ENCODE measurements at places on chromosomes 1 and 21. TPM values are rescaled to one million over a fixed set of nuclear protein-coding genes. Genes with fewer than 3 reads are reported as not detected.

The TMCO2 gene
- total RNA-seq: not detected

The NCAM2 gene
- not detected for total RNA-seq

The HLX gene
- not detected for total RNA-seq

DNA sequence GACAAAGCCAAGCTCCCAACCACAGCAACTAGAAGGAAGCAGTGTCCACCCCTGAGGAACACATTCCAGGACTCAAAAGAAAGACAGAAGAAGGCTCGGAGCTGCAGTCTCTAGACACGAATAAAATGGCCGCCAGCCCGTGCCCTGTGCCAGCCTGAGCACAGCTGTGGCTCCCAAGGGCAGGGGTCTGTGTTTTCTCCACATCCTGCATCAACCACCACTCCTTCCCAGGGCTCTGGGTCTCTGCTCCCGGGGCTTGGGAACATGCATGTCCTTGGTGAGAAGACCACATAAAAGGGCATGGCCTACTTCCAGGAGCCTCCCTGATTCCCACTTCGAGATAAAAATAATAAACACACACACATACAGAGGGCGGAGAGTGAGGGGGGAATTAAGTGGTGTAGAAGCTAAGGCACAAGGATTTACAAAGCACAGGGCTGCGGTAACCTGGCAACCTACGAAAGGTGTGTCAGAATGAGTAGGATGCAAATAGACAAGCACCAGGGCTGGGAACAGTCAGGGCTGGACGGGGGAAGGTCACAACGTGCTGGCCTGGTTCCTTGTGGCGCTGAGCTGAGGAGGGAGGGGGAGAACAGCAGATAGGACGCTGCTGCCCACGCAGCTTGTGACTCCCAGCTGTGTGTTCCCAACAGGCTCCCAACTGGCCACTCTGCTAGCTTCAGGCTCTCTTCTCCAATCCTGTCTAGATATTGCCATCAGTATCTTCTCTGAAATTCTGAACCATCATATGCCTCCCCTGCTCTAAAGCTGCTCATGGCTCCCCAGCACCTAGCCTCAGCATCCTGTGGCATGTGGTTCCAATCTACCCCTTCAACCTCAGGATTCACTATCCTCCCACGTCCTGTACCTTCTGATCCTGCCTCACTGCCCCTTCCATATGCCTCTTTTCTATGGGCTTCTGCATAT lies 72.5 kb downstream of the CD34 start:
- H3K36me3 ChIP-seq: peaks cover 34% of the 10 kb centered on the region
- no peaks in the 10 kb centered on the region for H3K27me3 ChIP-seq
- DNase-seq: no peak
- peak overlapping the region; percentile 60 for H3K27ac ChIP-seq
- peaks cover 62% of the 10 kb centered on the region for H3K4me1 ChIP-seq

GRCh38 chr1:237751090-237751489 lies 139.6 kb downstream of the ZP4 start:
- no peaks in the 10 kb centered on the region for H3K4me1 ChIP-seq
- H3K27me3 ChIP-seq: no peaks in the 10 kb centered on the region
- DNase-seq: no peak
- no peak overlapping the region for H3K4me3 ChIP-seq
- no peak overlapping the region for H3K27ac ChIP-seq
- no peaks in the 10 kb centered on the region for H3K36me3 ChIP-seq

- H3K27ac ChIP-seq: no peak overlapping the region
- no peaks in the 10 kb centered on the region for H3K4me1 ChIP-seq
- peaks cover 40% of the 10 kb centered on the region for H3K27me3 ChIP-seq
Measured at GRCh38 chr1:48619539-48619938, 147.5 kb upstream of the SPATA6 start.

GRCh38 chr1:75338616-75339483 lies 204.7 kb downstream of the LHX8 start:
- H3K27ac ChIP-seq: no peak overlapping the region
- no peaks in the 10 kb centered on the region for H3K27me3 ChIP-seq
- H3K4me1 ChIP-seq: peaks cover 3% of the 10 kb centered on the region
- no peak for DNase-seq
- H3K4me3 ChIP-seq: no peak overlapping the region
- H3K36me3 ChIP-seq: no peaks in the 10 kb centered on the region

- H3K27me3 ChIP-seq: peaks cover 14% of the 10 kb centered on the region
- H3K4me1 ChIP-seq: peaks cover 7% of the 10 kb centered on the region
- no peak overlapping the region for H3K27ac ChIP-seq
Measured at GRCh38 chr1:6157528-6158174, 22.5 kb downstream of the CHD5 start.

- no peaks in the 10 kb centered on the region for H3K36me3 ChIP-seq
- H3K27ac ChIP-seq: no peak overlapping the region
- H3K4me1 ChIP-seq: peaks cover 40% of the 10 kb centered on the region
- no peaks in the 10 kb centered on the region for H3K27me3 ChIP-seq
Measured at GRCh38 chr1:203671047-203671446, 44.4 kb downstream of the ATP2B4 start.

GRCh38 chr1:100545855-100546254 lies 7.9 kb downstream of the GPR88 start:
- H3K4me1 ChIP-seq: peaks cover 4% of the 10 kb centered on the region
- H3K27me3 ChIP-seq: peaks cover 30% of the 10 kb centered on the region
- H3K4me3 ChIP-seq: no peak overlapping the region
- H3K27ac ChIP-seq: no peak overlapping the region
- H3K36me3 ChIP-seq: peaks cover 3% of the 10 kb centered on the region
- no peak for DNase-seq
